ENCODE measurements at places on chromosomes 1 and 21. TPM values are rescaled to one million over a fixed set of nuclear protein-coding genes. Genes with fewer than 3 reads are reported as not detected.

GRCh38 chr1:185767508-185768120 is 33.4 kb downstream of the HMCN1 start:
- H3K36me3 ChIP-seq, result no peaks in the 10 kb centered on the region
- no peak for DNase-seq
- no peaks in the 10 kb centered on the region for H3K27me3 ChIP-seq
- no peak overlapping the region for H3K4me3 ChIP-seq
- no peak overlapping the region for H3K27ac ChIP-seq
- peaks cover 15% of the 10 kb centered on the region for H3K4me1 ChIP-seq

Gene TMEM50A
- 114 TPM for total RNA-seq

- no peaks in the 10 kb centered on the region for H3K27me3 ChIP-seq
- no peak overlapping the region for H3K4me3 ChIP-seq
- no peak overlapping the region for H3K27ac ChIP-seq
- no peaks in the 10 kb centered on the region for H3K36me3 ChIP-seq
- H3K4me1 ChIP-seq, result no peaks in the 10 kb centered on the region
These were observed 142.5 kb downstream of the PRDM2 start for GRCh38 chr1:13842497-13842896.

DNA sequence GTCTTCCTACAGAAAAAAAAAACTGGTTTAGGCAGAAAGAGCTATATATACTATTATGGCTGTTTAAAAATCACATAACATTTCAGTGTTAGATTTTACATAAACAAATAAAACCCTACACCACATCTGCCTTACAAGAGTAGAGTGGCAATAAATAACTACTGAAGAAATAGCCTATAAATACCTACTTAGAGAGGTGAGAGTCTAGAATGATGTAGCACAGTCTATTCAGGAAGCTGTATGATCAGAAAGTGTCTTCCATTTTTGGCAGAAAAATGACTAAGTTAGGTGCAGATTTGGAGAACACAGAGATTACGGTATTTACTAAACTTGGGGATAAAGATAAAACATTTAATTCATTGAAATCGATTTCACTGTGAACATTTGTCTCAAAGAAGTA is 75.5 kb downstream of the VAV3 start:
- no peaks in the 10 kb centered on the region for H3K36me3 ChIP-seq
- no peak overlapping the region for H3K27ac ChIP-seq
- H3K4me1 ChIP-seq, result no peaks in the 10 kb centered on the region
- H3K27me3 ChIP-seq, result no peaks in the 10 kb centered on the region
- no peak for DNase-seq

GRCh38 chr1:43554444-43554992 is 23.8 kb downstream of the PTPRF start:
- H3K4me3 ChIP-seq, result no peak overlapping the region
- no peaks in the 10 kb centered on the region for H3K27me3 ChIP-seq
- H3K27ac ChIP-seq, result no peak overlapping the region
- no peaks in the 10 kb centered on the region for H3K4me1 ChIP-seq
- no peak for DNase-seq
- no peaks in the 10 kb centered on the region for H3K36me3 ChIP-seq

Gene IFI44
- 37.5 TPM for total RNA-seq

Gene KRTAP12-2
- total RNA-seq, result not detected

Gene GNPAT
- total RNA-seq, result 36.6 TPM

DNA sequence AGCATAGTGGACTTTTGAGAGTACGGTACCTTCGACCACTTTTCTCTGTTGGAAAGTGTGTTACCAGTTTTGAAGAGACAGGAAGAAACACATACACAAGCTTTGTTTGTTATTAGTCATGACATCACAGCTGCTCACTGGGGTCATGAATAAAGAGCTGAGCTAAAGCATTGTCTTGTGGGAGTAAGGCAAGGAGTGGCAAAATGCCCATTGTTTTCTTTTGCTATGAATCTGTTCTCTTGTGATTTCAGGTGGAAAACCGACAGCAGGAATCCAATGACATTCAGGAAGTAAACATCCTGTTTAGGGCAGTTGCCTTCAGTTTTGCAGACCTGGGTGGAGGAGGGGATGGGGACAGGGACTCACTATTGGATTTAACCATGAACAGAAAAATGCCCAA is 66.2 kb downstream of the RGL1 start:
- H3K4me1 ChIP-seq, result no peaks in the 10 kb centered on the region
- H3K36me3 ChIP-seq, result no peaks in the 10 kb centered on the region
- H3K27me3 ChIP-seq, result no peaks in the 10 kb centered on the region
- no peak overlapping the region for H3K27ac ChIP-seq

Gene TNFRSF4
- total RNA-seq, result 1.6 TPM

GRCh38 chr1:202023001-202023433 is 12.6 kb downstream of the ELF3 start:
- no peak for DNase-seq
- H3K4me1 ChIP-seq, result no peaks in the 10 kb centered on the region
- no peak overlapping the region for H3K4me3 ChIP-seq
- H3K27me3 ChIP-seq, result no peaks in the 10 kb centered on the region
- H3K27ac ChIP-seq, result no peak overlapping the region
- no peaks in the 10 kb centered on the region for H3K36me3 ChIP-seq

Gene DOCK7
- total RNA-seq, result 64.1 TPM

DNA sequence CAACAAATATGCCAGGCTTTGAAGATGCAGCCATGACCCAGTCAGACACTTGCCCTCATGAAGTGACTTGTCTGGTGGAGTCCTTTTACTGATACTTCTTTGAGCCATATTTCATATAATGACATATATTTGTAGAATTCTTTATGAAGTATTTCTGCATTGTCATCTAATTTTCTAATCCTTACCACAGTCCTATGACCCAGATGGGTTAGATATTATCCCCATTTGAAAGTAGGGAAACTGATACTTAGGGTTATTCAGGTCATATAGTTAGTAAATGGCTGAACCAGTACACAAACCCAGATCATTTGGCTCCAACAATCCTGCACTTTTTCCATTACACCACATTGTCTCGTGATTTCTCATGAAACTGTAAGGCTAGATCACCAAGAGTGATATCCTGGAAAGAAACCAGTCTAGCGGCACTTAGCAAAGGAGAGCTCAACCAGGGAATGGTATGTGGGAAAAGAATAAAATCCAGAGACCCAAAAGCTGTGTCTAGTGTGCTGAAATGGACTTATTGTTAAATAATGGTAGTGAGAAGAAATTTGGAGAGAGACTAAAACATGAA is 49.6 kb downstream of the ZFYVE9 start:
- H3K27me3 ChIP-seq, result no peaks in the 10 kb centered on the region
- DNase-seq, result no peak
- H3K4me3 ChIP-seq, result no peak overlapping the region

- H3K27me3 ChIP-seq, result no peaks in the 10 kb centered on the region
- no peaks in the 10 kb centered on the region for H3K36me3 ChIP-seq
- no peak overlapping the region for H3K27ac ChIP-seq
These were observed 209.9 kb upstream of the CSF3R start for GRCh38 chr1:36692465-36693160.

- no peak overlapping the region for H3K4me3 ChIP-seq
- H3K27ac ChIP-seq, result no peak overlapping the region
- H3K4me1 ChIP-seq, result no peaks in the 10 kb centered on the region
- peaks cover 1% of the 10 kb centered on the region for H3K27me3 ChIP-seq
- DNase-seq, result no peak
These were observed 14.4 kb upstream of the NOS1AP start for GRCh38 chr1:162055062-162055461.

GRCh38 chr1:30665216-30666010 is 58.0 kb downstream of the MATN1 start:
- no peaks in the 10 kb centered on the region for H3K27me3 ChIP-seq
- H3K4me3 ChIP-seq, result no peak overlapping the region
- H3K4me1 ChIP-seq, result no peaks in the 10 kb centered on the region
- H3K36me3 ChIP-seq, result no peaks in the 10 kb centered on the region
- H3K27ac ChIP-seq, result no peak overlapping the region
